Naive B cell (primary cell): ENCODE measurements at places on chromosomes 13 and 19.
A peak's percentile ranks its signal among the peaks of the same experiment; 100 is the strongest.

DNA sequence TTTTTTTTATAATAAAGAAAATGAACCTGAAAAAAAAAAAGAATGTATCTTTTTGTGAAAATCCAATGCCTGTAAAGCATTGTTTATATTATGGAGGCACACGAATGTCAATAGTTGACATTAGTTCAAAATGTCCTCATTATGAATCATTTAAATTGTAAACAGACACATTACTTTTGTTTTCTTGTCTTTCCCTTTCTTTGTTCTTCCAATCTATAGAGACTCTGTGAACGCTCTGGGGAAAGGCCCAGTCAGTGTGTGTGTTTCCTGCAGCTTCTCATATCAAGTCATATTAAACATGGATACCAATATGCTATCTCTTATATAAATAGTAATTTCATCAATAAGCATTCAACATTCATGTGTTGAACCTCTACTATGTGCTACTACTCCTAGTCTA is 193.1 kb downstream of the KCTD12 start:
- no peak overlapping the region for H3K4me3 ChIP-seq
- H3K27ac ChIP-seq, result no peak overlapping the region
- H3K27me3 ChIP-seq, result no peaks in the 10 kb centered on the region
- DNase-seq, result no peak

GRCh38 chr13:51885651-51886050 is 23.9 kb downstream of the CCDC70 start:
- H3K27ac ChIP-seq, result no peak overlapping the region
- H3K36me3 ChIP-seq, result peaks cover 32% of the 10 kb centered on the region
- H3K4me3 ChIP-seq, result no peak overlapping the region
- no peak for DNase-seq
- peaks cover 4% of the 10 kb centered on the region for H3K27me3 ChIP-seq

- peaks cover 34% of the 10 kb centered on the region for H3K4me1 ChIP-seq
- H3K4me3 ChIP-seq, result peak overlapping the region; percentile 99
- DNase-seq, result no peak
- H3K36me3 ChIP-seq, result peaks cover 12% of the 10 kb centered on the region
- H3K27ac ChIP-seq, result peak overlapping the region; percentile 100
Measured at GRCh38 chr13:41061914-41062837, 867 bp downstream of the WBP4 start.

GRCh38 chr13:32976912-32977311 is 39.3 kb upstream of the KL start:
- H3K4me1 ChIP-seq, result no peaks in the 10 kb centered on the region
- DNase-seq, result no peak
- no peak overlapping the region for H3K4me3 ChIP-seq
- H3K27me3 ChIP-seq, result no peaks in the 10 kb centered on the region
- no peak overlapping the region for H3K27ac ChIP-seq

DNA sequence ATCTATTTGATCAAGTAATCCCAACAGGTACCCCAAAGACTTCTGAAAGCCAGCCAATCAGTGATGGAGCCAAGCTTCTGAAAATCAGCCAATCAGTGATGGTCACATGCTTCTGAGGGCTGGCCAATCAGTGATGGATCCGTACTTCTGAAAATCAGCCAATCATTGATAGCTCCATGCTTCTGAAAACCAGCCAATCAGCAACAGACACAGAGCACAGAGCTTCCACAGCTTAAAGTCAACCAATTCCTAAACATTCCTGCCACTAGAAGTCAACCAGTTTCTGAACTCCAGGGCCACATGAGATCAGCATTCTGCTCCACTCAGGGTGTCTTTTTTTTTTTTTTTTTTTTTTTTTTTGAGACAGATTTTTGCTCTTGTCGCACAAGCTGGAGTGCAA is 8.2 kb upstream of the HSD17B14 start:
- H3K27me3 ChIP-seq, result no peaks in the 10 kb centered on the region
- peaks cover 6% of the 10 kb centered on the region for H3K4me1 ChIP-seq
- H3K36me3 ChIP-seq, result no peaks in the 10 kb centered on the region
- H3K27ac ChIP-seq, result no peak overlapping the region

DNA sequence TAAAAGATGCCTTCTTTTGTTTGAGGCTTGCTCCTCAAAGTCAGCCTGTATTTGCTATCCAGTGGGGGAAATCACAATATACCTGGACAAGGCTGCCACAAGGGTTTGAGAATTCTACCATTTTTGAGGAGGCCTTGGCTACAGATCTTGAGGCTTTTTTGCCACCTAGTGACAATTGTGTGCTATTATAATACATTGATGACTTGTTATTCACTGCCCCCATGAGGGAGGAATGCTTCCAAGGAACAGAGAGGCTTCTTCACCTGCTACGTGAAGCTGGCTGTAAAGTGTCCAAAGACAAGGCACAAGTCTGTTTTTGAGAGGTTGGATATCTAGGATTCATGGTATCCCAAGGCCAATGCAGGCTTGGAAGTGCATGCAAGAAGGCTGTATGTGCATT is 72.5 kb downstream of the ZNF708 start:
- no peak overlapping the region for H3K4me3 ChIP-seq
- H3K36me3 ChIP-seq, result no peaks in the 10 kb centered on the region
- no peak for DNase-seq
- no peak overlapping the region for H3K27ac ChIP-seq
- H3K4me1 ChIP-seq, result no peaks in the 10 kb centered on the region

DNA sequence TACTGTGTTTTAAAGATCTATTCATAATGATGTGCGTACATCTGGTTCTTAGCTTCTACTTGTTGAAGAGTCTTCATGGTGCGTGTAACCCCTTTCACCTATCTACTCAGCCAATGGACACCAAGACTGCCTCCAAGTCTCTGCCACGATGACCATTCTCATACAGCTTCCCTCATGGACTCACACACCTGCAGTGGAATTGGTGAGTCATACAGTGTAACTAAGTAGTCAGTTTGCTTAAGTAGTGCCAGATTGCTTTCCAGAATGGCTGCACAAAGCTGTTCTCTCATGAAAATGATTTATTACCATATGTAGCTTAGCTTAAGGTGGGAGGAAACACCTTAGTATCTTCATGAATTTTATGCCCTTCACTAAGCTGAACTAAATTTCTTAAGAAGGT is 112.3 kb downstream of the AKAP11 start:
- no peaks in the 10 kb centered on the region for H3K27me3 ChIP-seq
- H3K27ac ChIP-seq, result no peak overlapping the region
- peaks cover 32% of the 10 kb centered on the region for H3K4me1 ChIP-seq

DNA sequence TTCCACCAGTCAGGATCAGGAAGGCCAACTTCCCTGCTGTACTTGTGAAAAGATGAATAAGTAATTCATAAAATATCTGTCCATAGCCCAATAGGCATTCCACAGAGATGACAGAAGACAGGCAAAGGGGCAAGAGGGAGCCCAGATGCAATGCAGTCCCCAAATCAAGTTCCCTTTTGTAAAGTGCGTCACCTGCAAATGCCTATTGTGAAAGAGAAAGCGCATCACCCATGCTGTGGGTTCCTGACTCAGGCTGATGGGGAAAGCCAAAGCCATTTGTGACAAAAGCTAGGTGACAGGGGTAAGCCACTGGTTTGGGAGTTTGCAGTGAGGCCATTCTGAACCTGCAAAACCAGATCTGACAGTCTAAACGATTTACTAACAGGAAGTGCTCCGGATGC is 157.5 kb upstream of the ZNF536 start:
- DNase-seq, result no peak
- H3K27me3 ChIP-seq, result peaks cover 20% of the 10 kb centered on the region
- H3K27ac ChIP-seq, result no peak overlapping the region
- no peak overlapping the region for H3K4me3 ChIP-seq

DNA sequence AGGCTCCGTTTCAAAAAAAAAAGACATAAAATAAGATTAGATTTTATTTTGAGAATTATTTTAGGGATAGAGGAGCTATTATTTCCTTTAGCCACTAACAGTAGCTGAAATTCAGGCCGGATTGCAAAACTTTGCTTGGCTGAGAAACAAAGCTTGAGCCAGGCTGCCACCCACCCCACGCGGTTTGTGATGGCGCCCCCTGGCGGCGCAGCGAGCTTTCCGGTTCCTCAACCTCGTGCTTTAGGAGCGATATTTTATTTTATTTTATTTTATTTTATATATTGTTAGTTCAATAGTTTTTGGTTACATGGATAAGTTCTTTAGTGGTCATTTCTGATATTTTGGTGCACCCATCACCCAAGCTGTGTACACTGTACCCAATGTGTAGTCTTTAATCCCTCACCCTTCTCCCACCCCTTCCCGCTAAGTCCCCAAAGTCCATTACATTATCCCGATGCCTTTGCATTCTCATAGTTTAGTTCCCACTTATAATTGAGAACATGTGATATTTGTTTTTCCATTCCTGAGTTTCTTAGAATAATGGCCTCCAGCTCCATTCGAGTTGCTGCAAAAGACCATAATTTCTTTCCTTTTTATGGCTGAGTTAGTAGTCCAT is 19.8 kb upstream of the CEACAM4 start:
- H3K27me3 ChIP-seq, result peaks cover 52% of the 10 kb centered on the region
- H3K4me3 ChIP-seq, result no peak overlapping the region

GRCh38 chr19:51108066-51108804 is at the start of gene CTU1:
TSS of gene CTU1 (minus strand) at chr19:51108409. CDS start at chr19:51104569, 3,840 bp downstream.
- H3K27me3 ChIP-seq, result no peaks in the 10 kb centered on the region
- H3K36me3 ChIP-seq, result peaks cover 4% of the 10 kb centered on the region
- peak within 1 kb of the TSS; percentile 97 for H3K4me3 ChIP-seq
- DNase-seq, result peak; percentile 98

- peak overlapping the region; percentile 94 for H3K27ac ChIP-seq
- peak overlapping the region; percentile 88 for H3K4me3 ChIP-seq
- H3K4me1 ChIP-seq, result peaks cover 65% of the 10 kb centered on the region
Measured at GRCh38 chr19:1270854-1271527, 1.9 kb downstream of the CIRBP start.

DNA sequence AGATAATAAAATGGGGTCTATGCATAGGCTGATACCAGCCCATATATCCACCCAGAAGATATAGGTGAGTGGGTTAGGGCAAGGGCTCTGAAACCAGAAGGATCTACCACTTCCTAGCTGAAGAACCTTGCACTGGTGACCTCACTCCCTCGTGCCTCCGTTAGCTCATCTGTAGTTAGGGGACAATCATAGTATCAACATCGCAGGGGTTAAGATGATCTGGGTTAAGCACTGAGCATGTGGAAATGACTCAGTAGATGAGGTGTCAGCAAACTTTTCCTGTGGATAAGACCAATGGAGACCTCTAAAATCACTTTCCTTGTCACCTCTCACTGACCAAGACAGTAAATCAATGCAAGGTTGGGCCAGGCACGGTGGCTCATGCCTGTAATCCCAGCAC is 30.5 kb downstream of the TNFSF14 start:
- H3K4me1 ChIP-seq, result peaks cover 12% of the 10 kb centered on the region
- no peak overlapping the region for H3K27ac ChIP-seq
- H3K36me3 ChIP-seq, result no peaks in the 10 kb centered on the region
- H3K27me3 ChIP-seq, result peaks cover 4% of the 10 kb centered on the region

DNA sequence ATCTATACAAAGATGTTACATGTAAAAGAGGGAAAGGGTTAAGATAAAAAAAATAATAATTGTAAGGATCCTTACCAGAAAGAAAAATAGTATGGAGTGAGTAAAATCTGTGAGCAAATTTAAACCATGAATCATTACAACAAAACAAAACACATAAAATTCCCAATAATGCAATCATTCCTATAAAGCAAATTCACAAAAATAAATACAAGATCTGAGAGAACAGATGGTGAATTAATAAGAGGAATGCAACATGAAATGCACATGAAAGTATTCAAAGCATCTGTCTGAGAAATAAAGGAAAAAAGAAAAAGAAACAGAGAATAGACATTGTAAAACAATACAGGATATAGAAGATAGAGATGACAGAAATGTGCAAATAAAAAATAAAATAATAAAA is 681.5 kb upstream of the KLHL1 start:
- DNase-seq, result no peak
- no peaks in the 10 kb centered on the region for H3K4me1 ChIP-seq
- H3K27ac ChIP-seq, result no peak overlapping the region
- H3K4me3 ChIP-seq, result no peak overlapping the region
- no peaks in the 10 kb centered on the region for H3K27me3 ChIP-seq
- no peaks in the 10 kb centered on the region for H3K36me3 ChIP-seq

DNA sequence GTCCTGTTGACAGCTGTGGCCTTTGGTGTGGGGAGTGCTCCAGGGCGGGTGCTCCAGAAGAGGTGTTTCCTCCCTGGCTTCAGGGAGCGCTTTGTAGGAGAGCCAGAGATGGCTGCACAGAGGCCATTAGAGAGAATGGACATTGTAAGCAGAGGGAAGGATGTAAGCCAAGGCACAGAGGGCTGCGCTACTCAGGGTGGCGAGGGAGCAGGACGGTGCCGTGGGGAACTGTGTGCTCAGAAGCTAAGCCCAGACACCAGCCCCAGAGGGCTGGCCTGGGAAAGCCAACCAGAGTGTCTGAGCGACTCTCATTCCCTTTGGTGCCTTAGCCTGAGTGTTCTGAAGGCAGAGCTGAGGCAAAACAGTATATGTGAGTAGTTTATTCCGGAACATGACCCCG is 92.2 kb downstream of the TSHZ3 start:
- no peaks in the 10 kb centered on the region for H3K4me1 ChIP-seq
- H3K27ac ChIP-seq, result no peak overlapping the region
- no peaks in the 10 kb centered on the region for H3K36me3 ChIP-seq

DNA sequence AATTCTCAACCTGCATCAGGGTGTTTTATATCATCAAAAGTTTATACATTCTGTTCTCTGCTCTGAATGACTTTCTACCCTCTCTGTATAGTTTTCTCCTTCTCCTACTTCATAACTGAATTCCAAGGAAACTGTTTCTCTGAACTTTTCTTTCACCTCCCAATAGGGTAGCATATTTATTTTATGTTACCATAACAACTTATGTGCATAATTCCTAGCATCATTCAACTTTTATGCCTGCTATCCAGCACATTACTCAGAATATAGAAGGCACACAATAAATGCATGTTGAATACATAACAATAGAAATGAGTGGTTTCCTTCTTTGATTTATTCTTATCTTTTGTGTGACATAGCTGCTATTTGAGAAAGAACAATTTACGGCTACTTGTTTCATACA is 2385.0 kb downstream of the PCDH9 start:
- DNase-seq, result no peak
- H3K4me3 ChIP-seq, result no peak overlapping the region
- H3K36me3 ChIP-seq, result no peaks in the 10 kb centered on the region
- H3K27ac ChIP-seq, result no peak overlapping the region
- H3K4me1 ChIP-seq, result no peaks in the 10 kb centered on the region

DNA sequence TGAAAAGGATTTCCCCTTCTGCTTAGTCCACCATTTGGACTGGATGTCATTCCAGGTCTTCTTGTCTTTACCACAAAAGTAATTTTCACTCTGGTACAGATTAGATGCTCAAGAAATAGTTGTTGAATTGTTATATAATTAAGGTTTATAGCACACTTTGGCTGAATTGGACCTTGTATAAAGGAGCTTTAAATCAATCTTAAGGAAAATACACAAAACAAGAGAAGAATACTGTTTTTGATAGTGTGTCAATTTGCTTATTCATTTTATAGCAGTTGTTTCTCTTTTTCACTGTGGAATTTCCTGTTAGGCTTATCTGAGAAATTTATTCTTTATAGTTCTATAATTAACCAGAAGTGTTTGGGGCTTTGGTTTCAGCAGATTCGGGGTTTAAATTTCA is 62.7 kb upstream of the TDRD3 start:
- H3K27me3 ChIP-seq, result peaks cover 19% of the 10 kb centered on the region
- H3K36me3 ChIP-seq, result no peaks in the 10 kb centered on the region

GRCh38 chr19:46503848-46504453 is 8.3 kb upstream of the PNMA8B start:
- no peak for DNase-seq
- no peaks in the 10 kb centered on the region for H3K36me3 ChIP-seq
- no peak overlapping the region for H3K27ac ChIP-seq
- no peak overlapping the region for H3K4me3 ChIP-seq

- no peak overlapping the region for H3K4me3 ChIP-seq
- H3K36me3 ChIP-seq, result peaks cover 7% of the 10 kb centered on the region
- no peaks in the 10 kb centered on the region for H3K27me3 ChIP-seq
- no peak overlapping the region for H3K27ac ChIP-seq
- DNase-seq, result no peak
Measured at GRCh38 chr13:113219256-113219940, 10.0 kb downstream of the CUL4A start.
